ENCODE measurements at places on chromosomes 13 and 19. TPM values are rescaled to one million over a fixed set of nuclear protein-coding genes. Genes with fewer than 3 reads are reported as not detected.

DNA sequence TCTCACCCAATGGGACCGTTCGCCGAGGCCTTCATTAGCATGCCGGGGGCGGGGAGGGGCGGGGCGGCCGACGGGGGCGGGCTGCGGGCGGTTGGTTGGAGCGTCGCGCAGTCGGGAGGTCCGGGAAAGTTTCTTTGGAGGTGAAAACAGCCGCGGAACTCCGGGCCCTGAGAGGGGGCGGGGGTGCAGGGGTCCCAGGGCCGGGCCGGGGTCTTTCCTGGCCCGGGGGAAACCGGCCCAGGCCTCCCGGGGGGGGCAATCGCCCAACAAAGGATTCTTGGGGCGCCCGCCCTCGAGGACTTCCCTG lies at the start of gene HMG20B:
Gene HMG20B, plus strand, starts transcription at position 90 of the 307 bp plus-strand sequence. CDS start 366 bp downstream, outside the sequence.
- no peak for DNase-seq

DNA sequence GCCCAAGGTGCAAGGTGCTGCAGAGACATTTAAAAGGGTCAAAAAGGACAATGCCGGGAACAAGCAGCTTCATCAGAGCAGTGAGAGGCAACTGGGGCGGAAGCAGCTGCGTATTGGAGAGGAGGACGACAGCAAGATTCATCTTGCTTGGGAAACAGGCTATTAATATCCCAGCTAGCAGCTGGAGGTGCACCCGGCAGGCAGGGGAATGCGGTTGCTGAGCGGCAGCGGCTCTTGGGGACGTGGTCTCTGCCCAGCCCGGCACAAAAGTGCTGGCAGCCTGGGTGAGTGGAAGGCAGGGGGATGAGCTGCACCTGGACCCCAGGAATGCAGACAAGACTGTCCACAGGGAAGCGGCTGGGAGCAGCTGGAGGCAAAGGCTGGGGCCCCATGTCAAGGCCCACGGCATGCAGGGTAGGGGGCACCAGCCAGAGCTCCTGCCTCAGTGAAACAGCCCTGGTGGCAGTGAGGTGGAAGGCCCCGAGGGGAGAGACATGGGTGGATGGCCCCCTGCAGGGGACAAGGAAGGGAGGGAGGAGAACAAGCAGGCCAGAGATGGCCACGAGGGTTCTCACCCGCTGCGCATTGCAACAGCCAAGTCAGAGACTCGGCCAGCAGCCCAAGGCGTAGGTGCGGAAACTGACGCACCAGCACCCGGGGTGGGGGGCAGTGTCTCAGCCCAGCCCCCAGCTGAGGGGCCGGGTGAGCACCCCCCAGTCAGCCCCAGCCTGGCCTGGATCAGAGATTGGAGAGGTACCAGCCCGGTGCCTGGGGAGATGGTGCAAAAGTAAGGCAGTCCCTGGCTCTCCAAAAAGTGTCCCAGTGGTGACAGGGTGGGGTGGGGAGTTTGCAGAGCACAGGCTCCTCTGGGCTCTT lies 34.4 kb downstream of the PEPD start:
- DNase-seq, result peak; percentile 39

DNA sequence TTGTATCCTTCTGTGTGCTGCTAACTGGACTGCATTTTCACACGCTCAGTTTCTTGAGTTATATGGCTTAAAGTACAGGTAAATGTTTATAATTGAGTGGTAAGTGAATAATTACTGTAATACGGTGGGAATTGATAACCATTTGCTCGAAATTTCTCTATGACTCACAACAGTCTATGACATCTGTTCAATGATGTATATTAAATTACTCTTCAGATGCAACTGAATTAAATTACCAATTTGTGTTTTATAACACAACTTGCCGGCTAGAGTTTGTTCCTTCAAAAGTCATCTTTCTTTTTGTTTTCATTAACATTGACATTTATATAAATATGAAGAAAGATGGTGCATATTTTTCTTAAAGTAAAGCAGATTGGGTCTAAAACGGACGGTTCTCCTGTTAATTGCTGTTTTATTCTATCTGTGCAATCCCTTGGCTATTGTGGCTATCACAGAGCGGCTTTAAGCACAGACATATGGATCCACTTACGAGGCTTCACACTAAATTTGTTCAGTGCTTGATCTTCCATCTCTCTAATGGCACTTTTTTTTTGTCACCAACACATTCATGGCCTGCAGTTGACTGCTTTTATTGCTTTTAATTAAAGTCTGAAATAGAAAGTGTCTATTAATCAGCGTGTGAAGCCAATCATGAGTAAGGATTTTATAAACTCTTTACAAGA lies 1291.6 kb upstream of the SLC10A2 start:
- no peak for DNase-seq

DNA sequence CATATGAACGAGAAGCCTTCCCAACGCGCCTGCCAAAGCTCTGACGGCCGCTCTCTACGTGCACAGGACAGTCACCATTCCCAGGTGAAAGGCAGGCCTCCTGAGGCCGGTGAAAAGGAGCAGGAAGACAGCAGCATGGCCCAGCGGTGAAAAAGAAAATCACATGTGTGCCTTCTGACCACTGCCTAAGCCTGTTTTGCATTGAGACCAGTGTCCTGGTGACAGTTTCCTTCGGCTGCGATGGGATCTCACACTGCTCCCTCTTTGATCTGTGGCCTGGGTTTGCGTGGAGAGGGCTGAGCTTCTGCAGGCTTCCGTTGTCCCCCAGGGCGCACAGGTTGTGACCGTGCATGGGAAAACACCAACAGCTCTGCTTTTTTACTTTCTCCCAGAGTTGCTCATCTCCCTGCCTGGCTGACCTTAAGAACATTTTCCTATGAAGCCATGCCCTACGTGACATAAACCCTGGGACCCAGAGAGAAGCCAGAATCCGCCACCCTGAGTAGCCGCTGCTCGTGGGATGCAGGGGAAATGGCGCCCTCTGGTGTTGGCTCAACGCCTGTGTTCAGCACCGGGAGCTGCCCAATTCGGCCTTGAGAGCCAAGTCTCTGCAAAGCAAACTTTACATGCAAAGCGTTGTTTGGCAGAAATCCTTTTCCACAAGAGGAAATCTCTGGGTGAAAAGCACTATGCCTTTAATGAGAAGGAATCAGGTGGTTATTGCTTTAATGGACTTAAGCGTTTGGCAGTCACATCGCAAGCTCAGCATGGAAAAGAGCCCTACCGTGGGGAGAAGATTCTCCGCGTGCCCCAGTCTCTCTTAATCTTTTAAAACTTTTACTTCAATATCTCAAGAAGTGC lies 112.2 kb upstream of the GPR12 start:
- DNase-seq, result peak; percentile 67

DNA sequence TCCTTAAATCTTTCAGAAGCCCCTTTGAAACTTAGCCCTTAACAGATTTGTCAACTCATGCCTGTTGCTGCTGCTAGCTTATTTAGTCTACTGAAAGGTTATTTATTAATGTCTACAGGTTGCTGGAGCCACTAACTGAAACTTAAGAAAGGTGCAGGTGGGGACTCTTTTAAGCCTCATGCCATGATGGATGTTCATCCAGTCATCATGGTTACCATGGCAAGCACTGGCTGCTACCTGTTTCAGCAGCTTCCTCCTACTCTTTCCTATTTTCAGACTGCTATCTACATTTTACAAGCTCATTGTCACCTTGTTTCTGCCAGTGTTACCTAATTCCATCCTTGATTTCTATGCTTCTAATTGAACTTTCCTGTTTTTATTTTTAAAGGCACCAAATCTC lies 27.1 kb downstream of the DGKH start:
- no peak for DNase-seq

GRCh38 chr13:40665126-40666044 lies 1.1 kb downstream of the FOXO1 start:
- DNase-seq, result peak; percentile 72

GRCh38 chr13:29513002-29513980 lies 82.2 kb downstream of the SLC7A1 start:
- no peak for DNase-seq

DNA sequence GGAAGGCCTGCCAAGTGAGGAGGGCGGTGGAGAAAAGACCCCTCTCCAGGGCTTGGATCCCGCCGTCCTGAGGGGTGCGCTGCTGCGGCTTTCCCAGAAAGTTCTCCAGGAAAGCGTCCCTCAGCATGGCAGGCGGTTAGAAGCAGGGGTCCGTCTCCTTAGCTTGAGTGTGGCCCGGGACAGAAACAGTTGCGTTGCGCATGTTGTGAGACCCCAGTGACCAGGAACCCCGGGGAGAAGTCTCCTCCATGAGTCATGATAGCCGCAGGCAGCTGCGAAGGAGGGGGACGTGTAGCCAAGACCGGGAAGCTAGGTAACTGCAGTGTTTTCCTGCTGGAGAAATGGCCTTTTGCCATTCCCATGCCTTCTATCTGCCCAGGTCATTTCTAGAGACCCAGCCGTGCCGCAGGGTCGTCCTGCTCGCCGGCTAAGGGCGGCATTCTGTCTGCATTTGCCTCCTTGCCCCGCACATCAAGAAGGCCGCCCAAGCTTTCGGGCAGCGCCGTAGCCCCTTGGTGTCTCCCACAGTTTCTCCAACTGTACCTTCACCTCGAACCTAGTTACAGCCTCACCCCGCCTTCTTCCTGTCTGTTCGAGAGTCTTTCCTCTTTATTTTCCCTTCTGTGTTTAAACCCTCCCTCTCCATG lies 64.3 kb downstream of the TM9SF2 start:
- DNase-seq, result no peak

GRCh38 chr13:41503356-41503755 lies 46.0 kb downstream of the RGCC start:
- no peak for DNase-seq

DNA sequence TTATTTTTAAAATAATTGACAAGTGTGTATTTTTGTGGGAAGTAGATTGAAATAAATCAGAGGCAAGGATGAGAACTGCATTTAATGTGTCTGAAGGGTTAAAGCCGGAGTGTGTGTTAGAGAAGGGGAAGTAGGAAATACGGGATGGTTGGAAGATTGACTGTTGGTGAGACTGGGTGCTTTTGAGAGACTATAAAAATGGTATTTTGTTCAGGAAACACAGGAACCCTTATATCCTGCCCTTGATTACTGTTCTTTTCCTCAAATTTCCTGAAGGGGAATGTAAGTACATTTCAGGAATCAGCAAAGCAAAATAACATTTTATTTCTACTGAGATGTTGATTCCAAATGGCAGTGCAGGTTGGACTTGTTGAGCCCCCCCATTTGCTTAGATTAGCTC lies 15.1 kb downstream of the IFT88 start:
- DNase-seq, result no peak

GRCh38 chr19:50257141-50257540 lies 53.7 kb downstream of the MYH14 start:
- DNase-seq, result no peak

GRCh38 chr19:17448131-17448967 lies at the start of gene TMEM221:
TSS of gene TMEM221 (minus strand) at chr19:17448668. CDS start at chr19:17448462, 206 bp downstream.
- peak; percentile 73 for DNase-seq

DNA sequence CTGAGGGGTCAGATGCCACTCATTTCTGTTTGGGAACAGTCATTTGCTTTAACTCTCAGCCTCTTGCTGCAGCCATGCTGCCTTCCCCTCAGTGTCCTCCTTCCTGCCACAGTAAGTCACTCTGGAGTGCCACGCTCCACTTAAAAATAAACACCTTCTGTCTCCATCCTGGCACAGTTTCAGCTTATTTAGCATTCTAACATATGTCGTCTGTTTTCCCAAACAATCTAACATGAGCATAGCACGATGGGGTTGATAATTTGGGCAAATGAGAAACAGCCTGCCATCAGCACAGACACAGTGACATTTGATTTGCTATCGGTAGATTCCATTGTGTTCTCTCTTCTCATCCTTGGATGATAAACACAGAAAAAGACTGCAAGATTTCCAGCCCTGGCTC lies 768.6 kb downstream of the UQCRFS1 start:
- no peak for DNase-seq

GRCh38 chr13:87533776-87534175 lies 137.4 kb upstream of the SLITRK5 start:
- no peak for DNase-seq

- DNase-seq, result no peak
Measured at GRCh38 chr19:48493718-48494401, 17.8 kb downstream of the LMTK3 start.

GRCh38 chr19:33139165-33139564 lies 7.3 kb downstream of the WDR88 start:
- DNase-seq, result no peak

GRCh38 chr13:91520952-91521351 lies 122.5 kb downstream of the GPC5 start:
- no peak for DNase-seq

MRPL34 gene
- total RNA-seq, result 55.0 TPM

POU2F2 gene
- total RNA-seq, result 5.6 TPM

ZNF134 gene
- 16.5 TPM for total RNA-seq

IGFL3 gene
- not detected for total RNA-seq

PSG1 gene
- total RNA-seq, result not detected

Data from sciatic nerve (tissue), 2 donors.